ENCODE measurements at places on chromosomes 2 and 18. TPM values are rescaled to one million over a fixed set of nuclear protein-coding genes. Genes with fewer than 3 reads are reported as not detected.

The PLGLB1 gene
- polyA plus RNA-seq: 21.8 TPM

The SCYGR6 gene
- polyA plus RNA-seq: not detected

GRCh38 chr2:82993609-82994008 is 1465.5 kb downstream of the SUCLG1 start:
- DNase-seq: no peak

DNA sequence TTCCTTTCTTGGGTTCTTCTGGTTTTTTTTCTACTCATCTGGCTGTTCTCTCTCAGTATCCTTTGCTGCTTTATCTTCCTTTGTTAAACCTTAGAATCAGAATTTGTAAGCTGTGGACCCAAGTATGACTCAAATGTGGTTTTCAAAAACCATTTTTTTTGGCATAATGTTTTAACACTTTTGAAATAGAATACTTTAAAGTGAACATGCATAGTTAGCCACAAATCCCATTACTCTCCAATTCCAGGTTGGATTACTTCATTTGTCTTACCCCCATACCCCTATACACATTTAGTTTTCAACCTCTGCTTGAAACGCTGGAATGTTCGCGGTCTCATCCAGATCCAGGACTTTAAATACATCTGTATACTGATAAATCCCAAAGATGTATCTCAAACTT is 29.1 kb downstream of the ALMS1 start:
- no peak for DNase-seq
